ENCODE measurements at places on chromosomes 2 and 18.

DNA sequence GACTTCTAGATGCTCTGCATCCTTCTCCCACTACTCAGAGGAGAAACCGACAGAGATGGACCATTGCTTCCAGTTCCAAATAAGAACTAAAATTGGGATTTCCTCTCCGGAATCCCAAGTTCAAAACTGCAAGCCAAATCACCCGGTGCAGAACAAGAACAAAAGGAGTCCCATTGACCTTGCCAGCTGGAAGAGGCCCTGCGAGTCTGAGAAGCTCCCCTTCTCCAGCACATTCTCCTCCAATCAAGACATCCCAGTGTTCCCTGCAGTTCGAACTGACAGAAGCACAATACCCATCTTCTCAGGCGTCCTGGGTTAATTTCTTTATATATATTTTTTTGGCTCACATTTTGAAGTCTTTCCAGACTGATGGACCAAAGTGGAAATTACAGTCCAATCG lies 195.3 kb upstream of the MEIS1 start:
- no peak for DNase-seq

DNA sequence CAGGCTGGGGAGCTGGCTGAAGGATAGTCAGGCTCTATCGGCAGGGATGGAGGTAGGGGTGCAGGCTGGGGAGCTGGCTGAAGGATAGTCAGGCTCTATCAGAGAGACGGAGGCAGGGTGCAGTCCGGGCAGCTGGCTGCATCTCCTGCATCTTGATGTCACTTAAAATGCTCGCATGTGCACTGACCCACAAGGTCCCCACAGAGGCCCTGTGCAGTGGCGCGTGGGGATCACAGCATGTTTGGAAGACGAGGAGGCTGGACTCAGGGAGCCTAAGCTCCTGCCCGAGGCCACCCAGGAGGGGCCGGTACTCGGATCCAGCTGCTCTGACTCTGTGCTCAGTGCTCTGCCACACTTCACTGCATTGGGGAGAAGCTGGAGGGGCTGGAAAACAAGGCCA lies 189.0 kb upstream of the HDAC4 start:
- DNase-seq = no peak

DNA sequence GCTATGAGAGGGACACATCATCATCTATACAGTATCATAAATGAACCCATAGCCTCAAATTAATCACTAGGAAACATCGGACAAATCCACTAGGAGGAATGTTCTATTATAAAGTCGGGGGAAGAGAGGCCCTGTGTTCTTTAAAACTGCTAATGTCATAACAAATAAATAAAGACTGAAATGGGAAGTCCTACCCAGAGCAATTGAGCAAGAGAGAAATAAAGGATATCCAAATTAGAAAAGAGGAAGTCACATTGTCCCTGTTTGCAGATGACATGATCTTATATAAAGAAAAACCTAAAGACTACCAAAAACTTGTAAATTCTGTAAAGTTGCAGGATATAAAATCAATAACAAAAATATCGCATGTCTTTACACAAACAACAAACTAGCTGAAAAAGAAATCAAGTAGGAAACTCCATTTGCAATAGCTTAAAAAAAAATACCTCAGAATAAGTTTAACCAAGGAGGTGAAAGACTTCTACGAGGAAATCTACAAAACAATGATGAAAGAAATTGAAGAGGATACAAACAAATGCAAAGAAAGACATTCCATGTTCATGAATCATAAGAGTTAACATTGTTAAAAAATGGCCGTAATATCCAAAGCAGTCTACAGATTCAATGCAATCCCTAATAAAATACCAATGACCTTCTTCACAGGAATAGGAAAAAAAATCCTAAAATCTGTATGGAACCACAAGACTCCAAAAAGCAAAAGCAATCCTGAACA lies 30.6 kb downstream of the RTN4 start:
- DNase-seq = no peak

- DNase-seq = no peak
Observed at GRCh38 chr2:42909966-42910365, 117.6 kb upstream of the HAAO start.

- no peak for DNase-seq
Observed at GRCh38 chr2:81942136-81942680, 1637.7 kb upstream of the LRRTM1 start.

DNA sequence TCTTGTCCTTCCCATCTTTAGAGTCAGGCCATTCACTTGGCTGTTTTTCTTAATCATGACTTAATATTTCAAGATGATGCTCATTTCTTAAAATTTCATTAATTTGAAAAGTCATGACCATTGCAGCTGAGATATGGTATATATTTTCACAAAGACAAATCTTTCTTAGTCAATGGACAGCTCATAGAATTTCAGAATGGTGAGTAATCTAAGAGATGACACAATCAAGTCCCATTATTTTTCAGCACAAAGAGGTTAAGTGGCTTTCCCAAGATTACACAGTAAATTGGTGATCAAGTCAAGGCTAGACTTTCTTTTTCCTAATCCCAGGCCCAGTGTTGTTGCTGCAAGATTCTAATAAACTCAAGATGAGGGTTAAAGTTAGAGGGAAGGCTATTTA lies 34.4 kb upstream of the NT5C1B start:
- no peak for DNase-seq

DNA sequence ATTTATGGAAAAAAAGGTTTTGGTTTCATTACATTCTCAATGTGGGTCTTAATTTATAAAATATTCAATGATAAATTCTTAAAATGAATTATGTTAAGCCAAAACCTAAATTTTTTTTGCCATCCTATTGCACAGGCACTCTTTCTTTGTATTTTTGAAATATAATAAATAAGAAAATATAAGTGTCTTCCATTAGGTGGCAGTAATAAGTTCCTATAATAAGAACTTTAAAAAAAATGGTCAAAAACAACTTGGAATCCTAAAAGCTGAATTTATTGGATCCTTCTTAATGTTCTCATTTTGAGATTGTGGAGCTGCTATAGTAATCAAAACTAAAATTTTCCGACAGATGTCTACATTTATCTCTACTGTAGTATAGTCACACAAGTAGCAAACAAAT lies 5.7 kb downstream of the CALCRL start:
- no peak for DNase-seq

DNA sequence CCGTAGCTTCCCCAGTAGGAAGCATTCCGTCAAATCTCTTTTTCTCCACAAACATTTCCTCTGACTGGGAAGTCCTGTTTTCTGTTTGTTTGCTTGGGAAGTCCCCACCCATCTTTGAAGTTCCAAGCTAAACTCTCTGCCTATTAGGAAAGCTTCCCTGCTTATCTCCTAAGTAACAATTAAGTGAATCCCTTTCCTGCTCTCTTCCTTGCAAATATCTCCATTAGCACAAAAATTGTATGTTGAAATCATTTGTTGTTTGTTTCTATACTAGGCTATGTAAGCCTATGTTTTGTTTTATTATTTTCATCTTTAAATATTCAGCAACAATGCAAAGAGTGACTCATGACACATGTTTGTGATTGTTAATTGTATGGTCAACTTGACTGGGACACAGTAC lies 812.6 kb upstream of the LRATD1 start:
- DNase-seq = no peak

DNA sequence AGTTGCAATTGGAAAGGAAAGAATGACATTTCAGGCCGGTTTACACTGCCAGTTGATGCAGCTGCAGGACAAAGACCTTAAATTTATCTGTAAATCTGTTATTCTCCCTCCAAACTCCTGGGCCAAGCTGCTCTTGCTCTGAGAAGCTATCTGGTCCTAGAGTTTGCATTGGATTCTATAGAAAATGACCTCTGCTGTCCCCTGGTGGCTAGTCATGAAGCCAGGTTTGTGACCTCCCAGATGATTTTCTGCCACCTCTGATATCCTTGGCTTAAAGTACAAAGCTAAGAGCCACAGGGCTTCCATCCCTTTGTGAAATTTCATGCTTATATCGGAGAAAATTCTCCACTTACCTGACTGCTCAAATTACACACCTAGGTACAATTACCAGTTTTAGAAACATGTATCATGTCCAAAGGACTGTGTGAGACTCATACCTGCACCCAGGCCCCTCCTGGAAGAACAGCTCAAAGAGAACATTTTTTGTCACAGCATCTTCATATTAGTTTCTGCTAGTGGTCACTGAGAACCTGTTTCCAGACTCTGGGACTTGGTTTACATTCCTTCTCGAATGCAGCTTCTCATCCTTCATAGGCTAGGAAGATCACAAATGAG lies 28.9 kb upstream of the IER3IP1 start:
- peak; percentile 20 for DNase-seq

GRCh38 chr2:169573974-169574299 lies 272 bp upstream of the FASTKD1 start:
- no peak for DNase-seq

- DNase-seq = no peak
Observed at GRCh38 chr2:101873543-101873942, 118.2 kb upstream of the IL1R2 start.

- DNase-seq = no peak
Observed at GRCh38 chr2:196165016-196165415, 6.4 kb downstream of the STK17B start.

GRCh38 chr18:8948471-8949149 lies 153.9 kb upstream of the NDUFV2 start:
- DNase-seq = no peak

DNA sequence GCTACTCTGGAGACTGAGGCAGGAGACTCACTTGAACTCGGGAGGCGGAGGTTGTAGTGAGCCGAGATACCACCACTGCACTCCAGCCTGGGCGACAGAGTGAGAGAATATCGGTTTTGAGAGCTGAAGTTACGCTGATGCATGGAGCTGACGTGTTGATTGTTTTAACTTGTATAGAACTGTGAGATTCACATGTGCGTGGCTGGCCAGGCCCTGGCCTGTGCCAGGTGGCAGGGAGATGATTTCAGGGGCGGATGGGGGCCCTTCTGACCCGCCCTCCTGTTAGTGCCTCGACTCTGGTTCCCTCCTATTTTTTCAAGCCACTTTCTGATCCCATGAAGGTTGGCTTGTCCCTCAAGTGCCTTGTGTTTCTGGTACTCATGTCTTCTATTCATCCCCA lies 25.7 kb downstream of the GATA6 start:
- DNase-seq = no peak

- DNase-seq = no peak
Observed at GRCh38 chr2:201854221-201854801, 48.0 kb downstream of the CDK15 start.

DNA sequence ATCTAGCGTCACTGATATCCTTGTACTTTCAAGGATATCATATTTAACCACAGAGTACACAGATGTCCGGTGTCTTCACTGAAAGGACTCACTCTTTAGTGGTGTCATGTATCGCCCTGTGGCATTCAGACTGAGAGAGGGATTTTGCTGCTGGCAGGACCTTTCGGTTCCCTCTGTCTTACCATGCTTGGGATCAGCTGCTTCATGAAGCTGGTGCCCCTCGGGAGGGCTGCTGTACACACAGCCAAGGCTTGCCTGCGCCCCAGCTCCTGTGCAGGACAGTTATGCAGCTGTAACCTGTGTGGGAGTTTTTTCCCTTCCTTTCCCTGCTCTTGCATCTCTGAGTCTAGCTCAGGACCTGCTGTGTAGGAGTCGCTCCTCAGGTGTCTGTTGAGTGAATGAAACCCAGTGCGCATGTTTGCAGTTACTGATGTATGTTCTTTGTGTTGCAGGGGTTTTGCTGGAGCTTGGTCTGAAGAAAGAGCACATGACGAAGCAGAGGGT lies 64.4 kb downstream of the GREB1 start:
- DNase-seq = no peak

DNA sequence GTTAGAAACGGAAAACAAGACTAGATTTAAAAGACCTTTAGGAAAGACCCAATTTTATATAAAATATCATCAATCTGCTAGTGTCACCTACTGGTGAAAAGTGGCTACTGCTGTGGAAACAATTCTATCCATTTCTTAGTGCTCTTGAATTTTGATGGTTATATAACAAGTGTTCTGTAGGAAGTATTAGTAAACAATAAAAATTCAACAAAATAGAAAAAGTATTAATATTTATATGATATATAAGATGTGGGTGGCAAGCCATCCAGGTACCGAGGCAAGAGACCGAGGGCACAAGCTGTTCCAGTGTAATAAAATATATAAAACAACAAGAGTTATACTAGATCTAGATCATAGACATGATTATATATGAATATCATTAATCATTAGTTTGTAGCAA lies 6.2 kb upstream of the TMEM87B start:
- DNase-seq = no peak

- DNase-seq = no peak
Observed at GRCh38 chr2:121255358-121255757, 29.6 kb downstream of the TFCP2L1 start.

DNA sequence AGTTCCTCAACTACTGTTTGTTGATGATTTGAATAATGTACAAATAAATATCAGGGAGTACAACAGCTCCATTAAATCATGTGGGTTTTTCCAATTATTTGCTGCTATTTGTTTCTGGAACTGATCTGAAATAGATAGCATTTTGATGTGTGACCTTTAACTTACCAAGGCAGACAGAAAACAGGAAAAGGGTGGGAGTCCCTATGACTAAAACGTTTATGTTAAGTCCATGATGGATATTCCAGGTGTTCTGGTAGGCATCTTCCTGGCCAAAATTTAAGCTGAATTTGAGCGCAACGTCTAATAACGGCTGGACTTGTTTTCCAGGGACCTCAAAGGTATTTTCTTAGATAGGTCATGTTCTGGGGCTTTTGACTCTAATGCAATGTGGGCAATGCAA lies 41.6 kb downstream of the WIPF1 start:
- no peak for DNase-seq

GRCh38 chr2:164388511-164388910 lies 232.8 kb downstream of the GRB14 start:
- DNase-seq = no peak

DNA sequence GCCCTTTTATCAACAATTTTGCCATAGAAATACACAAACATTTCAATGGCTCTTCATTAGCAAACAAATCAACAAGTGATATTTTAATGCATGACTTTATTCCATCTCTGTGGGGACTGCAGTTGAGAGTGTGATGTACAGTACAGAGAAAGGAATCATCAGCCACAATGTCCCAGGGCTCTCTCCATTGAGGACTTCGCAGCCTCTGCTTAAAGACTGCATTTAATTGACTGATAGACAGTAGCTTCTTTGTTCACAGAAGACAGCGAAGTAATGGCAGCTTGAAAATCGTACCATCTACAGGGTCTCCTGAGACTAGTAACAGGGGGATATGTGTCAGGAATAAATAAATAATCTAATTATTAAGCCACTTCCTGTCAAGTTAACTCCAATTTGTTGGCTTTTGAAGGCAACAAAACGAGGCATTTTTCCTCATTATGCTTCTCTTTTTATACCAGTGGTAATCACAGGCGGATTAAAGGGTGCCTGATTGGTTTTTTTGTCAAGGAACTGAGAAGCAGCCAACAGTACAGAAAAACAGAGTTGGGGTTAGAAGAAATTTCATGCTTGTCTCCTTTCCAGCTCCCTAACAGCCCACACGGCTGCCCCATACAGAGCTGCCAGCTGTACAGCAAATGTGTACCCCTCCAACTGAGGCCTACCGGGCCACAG lies 164.3 kb downstream of the ZNF521 start:
- DNase-seq = no peak
